ENCODE measurements at places on chromosomes 6 and 20.
A peak's percentile ranks its signal among the peaks of the same experiment; 100 is the strongest.

GRCh38 chr6:114169763-114170162 lies 173.1 kb downstream of the HS3ST5 start:
- DNase-seq, result no peak

GRCh38 chr6:105453968-105454367 lies 51.1 kb upstream of the PREP start:
- no peak for DNase-seq

- no peak for DNase-seq
Observed at GRCh38 chr6:90583179-90583835, 3.6 kb downstream of the MAP3K7 start.

- no peak for DNase-seq
Observed at GRCh38 chr20:13028673-13029072, 19.9 kb downstream of the SPTLC3 start.

DNA sequence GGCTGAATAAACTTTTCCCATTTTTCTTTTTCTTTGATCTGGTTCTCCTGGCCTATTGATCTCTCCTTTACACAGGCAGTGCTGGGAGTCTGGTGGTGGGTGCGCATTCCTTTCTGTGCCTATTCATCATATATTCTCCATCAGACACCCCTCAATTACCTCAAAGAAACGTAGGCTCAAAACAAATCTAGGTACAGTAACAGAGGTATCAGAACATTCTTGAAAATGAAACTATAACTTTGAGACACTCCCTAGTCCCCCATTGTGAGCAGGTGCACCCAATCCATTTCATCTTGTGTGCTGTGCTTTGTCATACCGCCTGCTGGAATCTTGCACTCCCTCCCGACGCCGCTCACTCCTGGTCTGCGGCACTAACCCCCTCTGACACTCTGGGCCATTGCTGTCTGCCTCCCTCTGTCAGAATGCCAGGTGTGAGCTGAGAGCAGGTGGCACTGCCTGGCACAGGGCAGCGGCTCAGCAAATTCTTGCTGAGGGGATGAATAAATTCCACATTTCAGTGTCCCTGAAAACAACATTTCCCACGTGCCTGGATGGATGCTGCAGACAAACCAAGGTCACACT lies 303.4 kb upstream of the EXOC2 start:
- DNase-seq, result no peak

DNA sequence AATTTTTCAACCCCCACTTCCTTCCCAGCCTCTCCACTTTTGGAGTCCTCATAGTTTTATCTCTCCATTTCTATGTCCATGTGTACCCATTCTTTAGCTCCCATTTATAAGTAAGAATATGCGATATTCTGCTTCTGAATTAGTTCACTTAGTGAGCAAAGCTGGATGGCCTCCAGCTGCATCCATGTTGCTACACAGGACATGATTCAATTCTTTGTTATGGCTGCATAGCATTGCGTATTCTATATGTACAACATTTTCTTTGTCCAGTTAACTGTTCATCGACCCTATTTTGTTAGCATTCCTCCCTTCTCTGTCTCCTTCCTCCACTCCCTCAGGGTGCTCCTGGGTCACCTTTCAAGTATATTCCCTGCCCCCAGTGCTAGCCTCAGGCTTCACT lies 210.0 kb upstream of the SSTR4 start:
- DNase-seq, result no peak

- no peak for DNase-seq
Observed at GRCh38 chr20:63703471-63703975, 4.3 kb downstream of the ARFRP1 start.

GRCh38 chr6:119791736-119792135 lies 442.2 kb upstream of the MAN1A1 start:
- DNase-seq, result no peak

GRCh38 chr20:35341366-35342028 lies 49.3 kb upstream of the FAM83C start:
- no peak for DNase-seq

GRCh38 chr20:32163951-32164350 lies 43.6 kb downstream of the PLAGL2 start:
- DNase-seq, result no peak

GRCh38 chr6:132167929-132168892 lies 217.0 kb upstream of the CCN2 start:
- no peak for DNase-seq

- no peak for DNase-seq
Observed at GRCh38 chr6:85460921-85461797, 11.3 kb downstream of the NT5E start.

DNA sequence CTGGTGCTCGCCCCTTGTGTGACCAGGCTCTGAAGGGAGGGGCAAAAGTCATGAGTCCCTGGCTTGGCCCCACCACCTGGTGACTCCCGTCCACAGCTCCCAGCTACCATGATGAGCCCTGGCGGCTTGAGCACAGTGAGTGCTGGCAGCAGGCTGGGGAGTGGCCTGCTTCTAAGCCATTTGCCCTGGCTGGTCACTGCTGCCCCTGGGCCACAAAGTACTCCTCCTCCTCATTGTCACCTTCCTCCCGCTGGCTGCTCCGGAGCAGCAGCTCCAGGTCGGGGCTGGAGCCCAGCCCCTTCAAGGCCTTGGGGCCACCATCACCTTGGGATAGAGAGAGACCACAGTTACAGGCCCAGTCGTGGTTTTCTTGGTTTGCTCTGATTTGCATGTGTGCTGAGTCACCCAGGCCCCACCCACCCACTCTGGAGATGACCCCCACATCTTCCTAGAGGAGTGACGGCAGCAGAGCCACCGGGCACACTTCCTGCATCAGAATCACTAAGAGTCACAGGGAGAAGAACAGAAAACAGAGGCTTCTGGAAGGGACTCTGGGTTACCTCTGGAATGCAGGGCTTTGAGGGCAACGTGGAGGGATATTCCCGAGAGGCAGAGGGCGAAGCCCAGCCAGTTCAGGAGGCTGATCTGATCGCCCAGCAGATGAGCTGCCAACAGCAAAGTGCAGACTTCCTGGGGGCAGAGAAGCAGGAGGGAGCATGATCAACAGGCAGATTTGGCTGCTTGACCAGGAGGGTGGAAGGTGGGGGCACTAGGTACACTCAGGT lies 42.1 kb upstream of the CDH22 start:
- no peak for DNase-seq

GRCh38 chr20:23268792-23269354 lies 81.7 kb upstream of the NXT1 start:
- no peak for DNase-seq

- peak; percentile 60 for DNase-seq
Observed at GRCh38 chr6:152309648-152310047, 327.5 kb downstream of the SYNE1 start.

DNA sequence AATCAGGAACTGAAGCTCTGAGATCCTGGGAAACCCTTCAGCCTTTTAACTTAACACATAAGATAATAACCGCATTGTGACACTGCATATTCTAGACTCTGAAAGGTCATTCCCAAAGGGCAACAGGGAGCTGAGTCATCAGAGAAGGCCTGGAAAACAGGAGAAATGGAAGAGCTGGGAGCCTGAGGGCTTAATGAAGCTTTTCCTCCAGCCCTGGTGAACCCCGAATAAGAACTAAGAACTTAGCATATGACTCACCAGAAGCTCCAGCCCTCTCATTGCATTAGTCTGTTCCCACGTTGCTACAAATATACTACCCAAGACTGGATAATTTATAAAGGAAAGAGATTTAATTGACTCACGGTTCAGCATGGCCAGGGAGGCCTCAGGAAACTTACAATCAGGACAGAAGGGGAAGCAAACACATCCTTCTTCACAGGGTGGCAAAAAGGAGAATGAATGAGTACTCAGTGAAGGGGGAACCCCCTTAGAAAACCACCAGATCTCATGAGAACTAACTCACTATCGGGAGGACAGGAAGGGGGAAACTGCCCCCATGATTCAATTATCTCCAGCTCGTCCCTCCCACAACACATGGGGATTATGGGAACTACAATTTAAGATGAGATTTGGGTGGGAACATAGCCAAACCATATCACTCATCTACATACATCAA lies 648.5 kb downstream of the TFAP2A start:
- DNase-seq, result no peak

- DNase-seq, result no peak
Observed at GRCh38 chr6:54098450-54099044, 12.7 kb upstream of the MLIP start.

GRCh38 chr6:118509009-118509617 lies 39.0 kb upstream of the PLN start:
- DNase-seq, result peak; percentile 18

DNA sequence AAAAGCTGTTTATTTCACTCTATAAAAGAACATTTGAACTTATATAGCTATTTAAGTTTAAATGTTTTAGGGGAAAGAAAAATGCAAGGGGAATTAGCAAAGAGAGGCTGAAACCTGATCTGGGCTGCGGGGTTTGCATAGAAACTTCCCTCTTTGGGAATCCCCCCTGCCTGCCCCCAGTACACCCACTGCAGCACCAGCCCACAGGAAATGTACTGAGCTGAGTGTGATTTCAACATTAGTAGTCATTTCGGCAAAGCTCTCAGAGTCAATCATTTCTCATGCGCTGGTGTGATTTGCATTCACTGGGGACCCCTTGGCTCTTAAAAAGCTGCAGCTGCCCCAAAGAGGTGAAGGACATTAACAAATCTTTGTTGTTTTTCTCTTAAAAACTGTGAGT lies 859.4 kb downstream of the MAFB start:
- no peak for DNase-seq

DNA sequence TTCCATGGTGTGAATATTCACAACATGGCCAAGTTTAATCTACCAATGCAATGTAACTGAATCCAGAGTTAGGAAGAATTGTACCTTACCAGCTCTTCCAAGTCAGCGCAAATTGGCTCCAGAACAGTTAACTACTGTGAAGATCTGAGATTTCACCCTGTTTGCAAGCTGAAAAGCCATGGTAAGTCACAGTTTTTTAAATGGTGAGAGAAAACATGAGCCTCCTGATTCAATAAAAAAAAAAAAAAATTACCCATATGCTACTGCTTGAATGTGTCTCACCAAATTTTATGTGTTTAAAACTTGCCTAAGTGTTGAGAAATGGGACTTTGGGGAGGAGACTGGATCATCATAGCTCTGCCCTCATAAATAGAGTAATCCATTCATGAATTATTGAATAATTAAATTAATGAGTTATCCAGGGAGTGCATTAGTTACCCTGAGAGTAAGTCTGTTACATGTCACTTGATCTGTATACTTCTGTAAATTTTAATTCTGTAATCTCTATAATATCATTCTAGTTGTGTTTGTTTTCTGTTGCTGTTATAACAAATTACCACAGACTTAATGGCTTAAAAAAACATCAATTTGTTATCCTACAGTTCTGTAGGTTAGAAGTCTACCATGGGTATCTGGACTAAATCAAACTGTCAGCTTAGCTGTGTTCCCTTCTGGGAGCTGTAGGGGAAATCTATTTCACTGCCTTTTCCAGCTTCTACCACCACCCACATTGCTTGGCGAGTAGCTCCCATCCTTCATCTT lies 1355.9 kb downstream of the GRIK2 start:
- no peak for DNase-seq

Measured in activated naive CD4-positive, alpha-beta T cell treated with anti-CD3 and anti-CD28 coated beads, Interleukin-2, amount 50 U/mL, for 16 hours (primary cell).